ENCODE measurements at places on chromosomes 11 and 22.

DNA sequence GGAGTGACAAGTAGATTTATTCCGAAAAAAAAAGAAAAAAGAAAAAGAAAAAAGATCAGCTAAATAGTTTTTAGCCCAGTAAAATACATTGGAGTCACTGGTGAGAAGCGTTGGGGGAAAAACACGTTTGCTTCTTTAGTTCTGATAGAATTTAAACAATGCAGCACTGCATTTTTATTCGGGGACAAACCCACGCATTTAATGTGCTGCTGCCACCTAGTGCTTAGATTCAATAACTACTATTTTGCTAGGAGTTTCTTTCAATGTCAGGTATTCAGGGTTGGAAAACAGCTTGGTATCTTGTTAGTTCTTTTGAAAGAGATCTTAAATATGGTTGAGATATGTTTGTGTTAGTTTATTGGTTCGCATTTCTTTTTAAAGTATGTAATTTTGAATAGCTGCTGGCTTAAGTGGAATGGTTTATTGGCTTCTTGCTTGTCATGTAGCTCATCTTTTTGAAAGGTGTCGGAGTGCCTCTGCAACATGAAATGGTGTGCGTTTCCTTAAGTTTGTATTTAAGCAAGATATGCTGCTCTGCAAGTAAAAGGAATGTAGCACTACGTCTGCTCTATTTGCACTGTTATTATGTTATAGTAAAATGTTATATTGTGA is 41.9 kb downstream of the SVIP start:
- no peak for DNase-seq

- DNase-seq: no peak
Measured at GRCh38 chr11:31355817-31356216, 13.7 kb downstream of the DCDC1 start.

GRCh38 chr11:34928960-34929680 is 12.7 kb downstream of the PDHX start:
- DNase-seq: no peak

GRCh38 chr11:105910095-105910715 is 111.8 kb downstream of the MSANTD4 start:
- no peak for DNase-seq

DNA sequence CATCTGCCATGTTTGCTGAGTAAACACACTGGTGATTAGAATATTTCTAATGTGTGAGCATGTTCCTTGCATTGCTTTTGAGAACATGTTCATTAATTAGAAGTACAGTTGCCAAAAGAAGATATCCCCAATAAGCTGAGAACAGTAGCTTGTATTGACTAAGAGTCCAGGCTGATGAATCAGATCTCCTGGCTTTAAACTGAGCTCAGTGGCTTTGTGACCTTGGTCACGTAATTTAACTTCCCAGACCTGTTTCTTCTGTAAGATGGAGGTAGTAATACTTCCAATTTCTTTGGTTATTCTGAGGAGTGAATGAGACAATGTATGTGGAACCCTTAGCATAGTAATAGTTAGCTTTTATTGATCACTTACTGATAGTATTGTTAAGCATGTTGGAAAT is 61.9 kb downstream of the CYB5R2 start:
- DNase-seq: no peak

Data from urinary bladder (tissue), 4 donors.